Fibroblast of skin of abdomen (primary cell): ENCODE measurements at places on chromosomes 7 and 10.

DNA sequence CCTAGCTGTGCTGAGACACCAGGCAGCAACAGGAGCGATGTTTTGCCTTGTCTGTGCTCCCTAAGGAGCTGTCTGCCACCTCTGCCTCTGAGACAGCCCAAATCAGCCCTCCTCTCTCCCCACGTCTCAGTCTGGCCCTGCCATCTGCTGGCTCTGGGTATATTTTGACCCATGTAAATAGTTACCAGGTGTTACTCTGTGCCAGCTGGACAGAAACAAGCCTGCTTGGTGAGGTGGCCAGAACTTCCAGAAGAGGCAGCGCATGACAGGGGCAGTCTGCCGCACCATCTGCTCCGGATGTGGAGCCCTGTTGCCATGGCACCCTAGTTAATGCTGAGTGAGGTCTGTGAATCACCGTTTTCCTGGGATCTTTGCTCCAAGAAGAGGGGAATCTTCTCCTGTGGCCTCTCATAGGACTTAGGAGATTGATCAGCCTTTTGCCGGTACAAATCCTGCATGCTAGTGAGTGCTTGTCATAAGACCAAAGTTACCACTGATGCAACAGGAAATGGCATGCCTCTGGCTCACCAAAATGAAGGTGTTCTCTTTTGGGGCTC is 31.8 kb downstream of the GSTO2 start:
- peak; percentile 98 for DNase-seq

DNA sequence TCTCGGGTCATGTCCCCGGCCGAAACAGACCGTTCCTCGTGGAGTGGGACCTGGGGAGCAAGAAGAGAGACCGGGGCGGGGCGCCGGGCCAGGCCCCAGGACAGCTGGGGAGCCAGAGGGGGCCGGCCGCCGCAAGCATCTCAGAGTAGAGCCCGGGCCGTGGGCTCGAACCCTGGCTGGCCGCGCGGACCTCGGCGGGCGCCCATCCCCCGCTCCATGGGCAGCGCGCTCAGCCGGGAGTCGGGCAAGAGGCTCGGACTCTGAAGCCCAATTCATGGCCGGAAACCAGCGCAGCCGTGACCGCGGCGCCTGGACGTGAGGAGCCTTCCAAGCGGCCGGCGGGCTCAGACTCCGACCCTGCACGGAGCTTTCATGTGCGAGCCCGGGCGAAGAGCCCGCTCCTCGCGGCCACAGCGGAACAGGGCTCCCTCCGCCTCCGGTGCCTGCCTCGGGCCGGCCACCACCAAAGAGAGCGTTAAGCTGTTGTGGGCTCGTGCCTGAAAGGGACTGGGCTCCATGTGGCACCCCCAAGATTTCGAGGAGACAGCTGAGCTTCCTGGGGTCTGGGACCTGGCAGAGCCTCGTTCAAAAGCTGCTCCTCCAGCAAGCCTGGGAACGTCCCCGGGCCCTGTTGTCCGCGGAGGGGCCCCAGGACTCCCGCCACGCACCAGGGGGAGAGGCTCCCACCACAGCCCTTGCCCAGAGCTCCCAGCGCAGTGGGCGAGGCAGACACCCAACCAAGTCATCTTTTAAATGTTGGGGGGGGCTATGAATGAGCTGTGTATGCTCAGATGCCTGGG is 757 bp upstream of the GRID1 start:
- no peak for DNase-seq

DNA sequence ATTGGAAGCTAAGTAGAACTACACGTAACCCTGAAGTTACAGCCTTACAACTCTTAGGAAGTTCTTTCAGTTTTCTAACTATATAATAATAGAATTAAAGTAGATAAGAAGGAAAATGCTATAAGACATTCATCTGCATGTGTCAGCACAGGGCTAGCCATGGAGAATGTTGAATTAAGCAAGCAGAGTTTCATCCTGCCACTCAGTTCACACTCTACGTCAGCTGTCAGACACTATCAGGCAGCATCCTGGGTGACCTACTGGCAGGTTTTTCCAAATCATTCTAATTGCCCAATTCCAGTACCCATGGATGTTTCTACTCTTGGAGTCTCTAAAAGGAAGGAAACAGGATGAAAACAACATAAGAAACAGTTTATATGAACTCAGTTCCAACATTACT is 45.0 kb upstream of the LRRTM3 start:
- no peak for DNase-seq

DNA sequence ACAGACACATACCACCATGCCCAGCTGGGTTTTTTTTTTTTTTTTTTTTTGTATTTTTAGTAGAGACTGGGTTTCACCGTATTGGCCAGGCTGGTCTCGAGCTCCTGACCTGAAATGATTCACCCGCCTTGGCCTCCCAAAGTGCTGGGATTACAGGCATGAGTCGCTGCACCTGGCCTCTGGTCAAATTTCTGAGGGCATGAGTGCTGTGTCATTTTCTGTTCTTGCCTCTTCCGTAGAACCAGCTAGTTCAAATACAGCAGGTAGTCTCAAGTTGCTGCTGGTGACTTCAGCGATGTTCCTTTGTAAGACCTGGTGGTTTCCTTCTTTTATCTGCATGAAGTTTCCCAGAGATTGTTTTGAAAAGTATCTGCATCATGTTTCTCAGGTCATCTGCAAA is 134.8 kb upstream of the SHH start:
- DNase-seq: no peak

DNA sequence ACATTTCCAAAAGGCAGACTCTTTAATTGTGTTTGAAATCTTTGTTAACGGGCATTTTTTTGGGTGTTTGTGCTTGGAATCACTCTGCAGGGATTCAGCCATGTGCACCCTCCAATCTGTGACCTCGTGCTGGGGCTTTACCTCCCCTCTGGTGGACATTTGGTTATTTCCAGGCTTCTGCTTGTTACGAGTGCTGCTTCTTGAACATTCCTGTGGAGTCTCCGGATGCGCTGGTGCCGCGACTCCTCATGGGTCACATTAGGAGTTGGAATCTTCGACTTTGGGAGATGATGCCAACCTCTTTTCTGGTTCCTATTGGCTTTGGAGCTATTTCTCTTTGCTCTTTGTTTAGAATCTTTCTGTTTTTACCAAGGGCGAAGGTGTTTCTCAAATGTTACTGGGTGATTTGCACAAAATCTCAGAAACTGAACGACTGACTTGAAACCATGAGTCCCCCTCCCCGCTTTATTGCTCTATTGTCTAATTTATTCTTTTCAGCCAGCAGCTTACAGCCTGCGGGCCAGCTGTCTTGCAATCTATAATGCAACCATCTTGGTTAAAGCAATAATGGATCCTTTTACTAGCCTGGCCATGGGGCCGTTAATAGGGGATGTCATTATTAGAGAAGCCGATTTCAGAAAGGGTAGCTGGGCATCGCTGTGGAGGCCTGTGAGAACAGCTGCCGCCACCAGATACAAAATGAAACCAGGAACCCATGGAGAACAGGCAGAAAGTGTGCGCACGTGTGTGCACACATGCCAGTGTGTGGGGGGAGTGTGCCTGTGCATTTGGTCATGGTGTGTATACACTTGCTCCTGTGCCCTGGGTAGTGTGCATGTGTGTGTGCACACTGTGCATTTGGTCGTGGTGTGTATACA is 9.9 kb upstream of the DPYSL4 start:
- no peak for DNase-seq

DNA sequence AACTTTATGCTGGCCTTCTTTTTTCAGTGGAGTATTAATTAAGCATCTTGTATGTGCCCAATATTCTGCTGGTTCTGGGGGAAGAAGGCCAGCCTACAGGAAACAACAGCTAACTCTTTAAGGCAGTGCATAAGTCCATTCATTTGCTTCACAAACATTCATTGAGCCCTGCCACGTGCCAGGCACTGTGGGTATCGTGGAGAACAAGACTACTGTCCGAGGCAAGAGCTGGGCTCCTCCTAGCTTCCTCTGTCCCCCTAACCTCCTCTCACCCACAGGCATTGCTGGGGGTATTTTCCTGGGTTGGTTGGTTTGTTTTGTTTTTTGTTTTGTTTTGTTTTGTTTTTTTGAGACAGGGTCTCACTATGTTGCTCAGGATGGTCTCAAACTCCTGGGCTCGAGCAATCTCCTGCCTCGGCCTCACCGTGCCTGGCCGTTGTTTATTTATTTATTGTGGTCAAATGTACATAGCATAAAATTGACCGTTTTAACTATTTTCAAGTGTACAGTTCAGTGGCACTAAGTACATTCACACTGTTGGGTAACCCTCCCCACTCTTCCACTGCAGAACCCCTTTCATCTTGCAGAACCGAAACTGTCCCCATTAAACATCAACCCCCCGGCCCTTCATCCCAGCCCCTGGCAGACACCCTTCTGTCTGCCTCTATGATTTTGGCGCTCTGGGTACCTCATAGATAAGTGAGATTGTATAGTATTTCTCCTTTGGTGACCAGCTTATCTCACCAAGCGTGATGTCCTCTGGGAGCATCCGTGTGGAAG is 32.6 kb downstream of the CHST3 start:
- no peak for DNase-seq

DNA sequence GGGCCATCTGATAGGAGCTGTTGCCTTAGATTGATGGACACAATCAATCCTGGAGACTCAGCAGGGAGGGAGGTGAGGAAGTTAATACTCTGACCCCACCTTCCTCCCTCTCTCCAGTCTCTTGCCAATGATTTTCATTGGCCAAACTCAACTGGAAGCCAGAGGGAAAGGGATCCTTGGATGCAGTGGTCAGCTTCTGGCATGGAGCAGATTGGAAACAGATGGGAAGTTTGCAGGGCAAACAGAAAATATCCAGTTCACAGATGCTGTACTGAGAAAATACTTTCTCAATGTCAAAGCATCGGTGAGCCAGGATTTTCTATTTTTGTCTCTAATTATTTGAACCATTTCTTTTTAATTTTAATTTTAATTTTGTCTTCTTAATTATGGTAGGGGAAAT is 170.8 kb downstream of the BBS9 start:
- DNase-seq: no peak

DNA sequence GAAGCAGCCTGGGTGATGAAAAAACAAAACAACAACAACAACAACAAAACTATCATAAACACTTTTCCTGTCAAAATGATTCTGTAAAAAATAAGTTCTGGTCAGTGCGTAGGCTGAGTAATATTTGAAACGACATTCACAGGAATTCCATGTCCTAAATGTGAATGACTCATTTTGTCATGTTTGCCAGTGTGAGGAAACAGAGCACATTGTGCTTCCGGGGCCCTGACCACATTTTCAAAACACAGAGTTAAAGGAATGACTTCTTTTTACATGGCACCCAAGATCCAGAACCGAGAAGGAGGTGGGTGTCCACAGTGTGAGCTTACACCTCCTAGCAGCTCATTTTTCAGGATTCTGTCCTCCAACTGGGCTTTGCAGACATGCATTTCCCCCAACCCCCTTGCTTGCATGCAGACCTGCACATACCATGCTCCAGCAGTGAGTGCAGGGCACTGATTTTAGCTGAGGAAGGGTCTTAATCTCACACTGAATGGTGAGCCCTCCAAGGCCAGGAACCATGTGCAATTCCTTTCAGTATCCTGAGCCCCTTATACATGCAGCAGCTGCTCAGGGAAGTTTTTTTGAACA is 3.0 kb downstream of the CLRN3 start:
- DNase-seq: no peak

DNA sequence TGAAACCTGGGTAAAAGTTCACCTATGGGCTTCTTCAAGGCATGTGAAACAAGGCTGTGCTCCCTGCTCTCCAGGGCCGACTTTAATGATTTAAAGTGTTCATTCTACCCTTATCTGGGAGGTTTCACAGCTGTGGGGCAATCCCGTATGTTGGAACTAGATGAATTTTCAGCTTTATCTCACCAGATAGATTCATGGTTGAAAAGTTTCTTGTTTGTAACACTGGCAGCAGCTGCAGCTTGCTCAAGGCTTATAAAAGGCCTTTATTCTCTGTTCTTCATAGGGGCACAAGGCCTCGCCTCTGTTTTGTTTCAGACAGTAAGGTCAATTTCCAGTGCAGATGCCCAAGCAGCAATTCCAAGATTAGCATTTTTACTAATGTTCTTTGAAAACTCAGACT is 70.4 kb upstream of the DNAJB12 start:
- no peak for DNase-seq

DNA sequence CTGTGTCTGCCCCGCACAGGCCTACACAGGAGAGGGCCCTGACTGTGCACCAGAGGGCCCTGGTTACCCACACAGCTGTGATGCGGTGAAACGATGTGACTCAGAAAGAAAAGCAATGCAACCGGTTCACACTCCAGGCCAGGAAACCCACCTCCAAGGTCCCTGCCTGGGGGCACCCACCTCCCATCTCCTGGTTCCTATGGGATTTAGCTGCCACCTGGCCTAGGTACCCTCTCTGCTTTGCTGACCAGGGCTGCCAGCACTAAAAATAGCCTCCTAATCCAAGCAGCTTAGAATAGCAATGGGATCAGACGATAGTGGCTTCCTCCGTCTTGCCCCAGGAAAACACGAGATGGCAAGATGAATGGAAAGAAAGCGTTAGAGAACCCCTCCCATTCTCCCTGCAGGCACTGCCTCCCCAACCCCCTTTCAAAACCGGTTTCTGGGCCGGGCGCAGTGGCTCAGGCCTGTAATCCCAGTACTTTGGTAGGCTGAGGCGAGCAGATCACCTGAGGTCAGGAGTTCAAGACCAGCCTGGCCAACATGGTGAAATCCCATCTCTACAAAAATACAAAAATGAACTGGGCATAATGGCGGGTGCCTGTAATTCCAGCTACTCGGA is 12.4 kb downstream of the RBP3 start:
- no peak for DNase-seq

DNA sequence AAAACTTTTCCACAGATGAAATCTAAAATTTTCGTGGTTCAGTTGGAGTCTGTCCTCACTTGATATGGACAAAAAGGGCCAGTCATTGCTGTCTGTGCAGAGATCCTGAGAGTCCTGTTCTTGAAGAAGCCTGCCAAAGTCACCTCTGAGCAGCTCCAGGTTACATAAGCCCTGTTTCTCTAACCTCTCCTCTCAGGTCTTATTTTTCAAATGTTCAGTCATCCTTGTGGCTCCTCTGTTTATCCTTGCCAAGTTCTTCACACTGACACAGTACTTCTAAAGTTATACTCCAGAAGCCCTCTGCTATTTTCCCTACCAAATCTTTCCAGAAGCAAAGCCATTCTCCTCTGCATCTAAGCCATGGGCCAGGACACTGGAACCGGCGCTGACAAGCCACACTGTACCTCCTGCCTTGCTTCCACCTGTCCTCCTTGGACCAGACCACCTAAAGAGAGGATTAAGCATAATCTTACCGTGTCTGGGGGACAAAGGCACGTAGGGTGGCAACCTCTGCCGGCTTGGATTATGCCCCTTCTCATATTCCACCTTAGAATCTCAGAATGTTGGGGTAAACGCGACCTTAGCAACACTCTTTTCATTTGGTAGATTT is 161.6 kb downstream of the JAZF1 start:
- DNase-seq: no peak

GRCh38 chr10:15370212-15370855 is 755 bp downstream of the FAM171A1 start:
- DNase-seq: peak; percentile 28

DNA sequence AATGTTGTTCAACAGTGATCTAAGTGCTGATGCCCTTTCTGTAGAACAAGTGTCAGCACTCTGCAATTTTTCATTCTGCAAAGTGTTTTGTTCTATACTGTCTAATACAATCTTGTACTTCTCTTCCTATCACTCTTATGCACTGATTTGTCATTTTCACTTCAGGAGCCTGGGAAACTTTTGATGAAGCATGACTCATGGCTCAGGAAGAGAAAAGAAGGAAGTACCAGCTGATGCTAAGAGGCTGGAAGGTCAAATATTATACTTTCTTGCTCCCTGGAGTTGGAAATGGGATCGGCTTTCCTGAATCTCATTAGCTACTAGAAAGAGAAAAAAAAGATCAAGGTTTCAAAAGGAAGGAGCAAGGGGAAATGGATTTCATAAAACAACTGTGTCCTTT is 45.8 kb downstream of the DGKI start:
- DNase-seq: peak; percentile 35
